ENCODE measurements at places on chromosomes 4 and X.

DNA sequence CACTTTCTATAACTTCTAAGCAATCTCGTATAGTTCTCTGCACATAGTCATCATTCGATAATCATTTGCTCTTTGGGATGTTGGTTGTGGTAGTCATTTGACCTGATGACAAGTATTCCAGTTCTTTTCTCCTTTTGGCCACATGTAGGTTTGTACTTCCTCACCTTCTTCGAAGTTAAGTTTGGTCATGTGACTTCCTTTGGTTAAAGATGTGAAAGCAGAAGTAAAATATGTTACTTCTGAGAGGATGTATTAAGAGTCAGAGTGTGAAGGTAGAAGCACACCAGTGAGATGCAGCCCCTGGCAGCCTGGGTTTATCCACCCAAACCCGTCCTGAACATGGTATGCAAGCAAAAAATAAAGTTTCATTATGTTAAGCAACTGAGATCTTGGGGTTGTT, 48.9 kb upstream of the ZNF518B start:
- no peak for DNase-seq

DNA sequence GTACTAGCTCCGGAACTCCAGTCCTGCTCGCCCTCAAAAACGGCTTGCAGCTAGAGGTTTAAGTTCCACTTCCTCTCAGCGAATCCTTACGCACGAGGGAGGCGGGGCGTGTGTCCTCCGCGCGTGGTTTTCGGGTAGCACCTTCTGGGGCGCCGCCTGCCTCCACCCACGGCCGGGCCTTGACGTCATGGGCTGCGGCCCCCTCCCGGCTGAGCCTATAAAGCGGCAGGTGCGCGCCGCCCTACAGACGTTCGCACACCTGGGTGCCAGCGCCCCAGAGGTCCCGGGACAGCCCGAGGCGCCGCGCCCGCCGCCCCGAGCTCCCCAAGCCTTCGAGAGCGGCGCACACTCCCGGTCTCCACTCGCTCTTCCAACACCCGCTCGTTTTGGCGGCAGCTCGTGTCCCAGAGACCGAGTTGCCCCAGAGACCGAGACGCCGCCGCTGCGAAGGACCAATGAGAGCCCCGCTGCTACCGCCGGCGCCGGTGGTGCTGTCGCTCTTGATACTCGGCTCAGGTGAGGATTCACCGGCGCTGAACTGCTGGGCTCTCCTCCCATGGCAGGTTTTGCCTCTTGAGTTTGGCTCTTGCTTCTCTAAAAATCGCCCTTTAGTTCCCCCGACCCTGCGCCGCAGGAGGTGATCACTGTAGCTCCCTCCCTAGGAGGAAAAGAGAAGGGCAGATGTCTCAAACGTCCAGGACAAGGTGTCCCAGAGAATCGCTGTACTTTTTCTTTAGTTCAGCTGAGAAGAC, at the start of gene AREG:
Gene AREG (plus strand): TSS at position 246 of the 752 bp plus-strand sequence. CDS start 210 bp downstream, at position 456.
- DNase-seq, result peak; percentile 52

- DNase-seq, result no peak
Measured at GRCh38 chr4:2763511-2763967, 7.4 kb upstream of the TNIP2 start.

- no peak for DNase-seq
Measured at GRCh38 chrX:41665686-41666085, 23.1 kb upstream of the GPR34 start.

- DNase-seq, result peak; percentile 5
Measured at GRCh38 chr4:108488865-108489264, 131.5 kb upstream of the RPL34 start.

- DNase-seq, result peak; percentile 16
Measured at GRCh38 chrX:55056820-55057674, 17.8 kb upstream of the PAGE2B start.

All from fibroblast of skin of right biceps (primary cell).